Endodermal cell (in vitro differentiated cells): ENCODE measurements at places on chromosomes 2 and 18. TPM values are rescaled to one million over a fixed set of nuclear protein-coding genes. Genes with fewer than 3 reads are reported as not detected.
A peak's percentile ranks its signal among the peaks of the same experiment; 100 is the strongest.

DNA sequence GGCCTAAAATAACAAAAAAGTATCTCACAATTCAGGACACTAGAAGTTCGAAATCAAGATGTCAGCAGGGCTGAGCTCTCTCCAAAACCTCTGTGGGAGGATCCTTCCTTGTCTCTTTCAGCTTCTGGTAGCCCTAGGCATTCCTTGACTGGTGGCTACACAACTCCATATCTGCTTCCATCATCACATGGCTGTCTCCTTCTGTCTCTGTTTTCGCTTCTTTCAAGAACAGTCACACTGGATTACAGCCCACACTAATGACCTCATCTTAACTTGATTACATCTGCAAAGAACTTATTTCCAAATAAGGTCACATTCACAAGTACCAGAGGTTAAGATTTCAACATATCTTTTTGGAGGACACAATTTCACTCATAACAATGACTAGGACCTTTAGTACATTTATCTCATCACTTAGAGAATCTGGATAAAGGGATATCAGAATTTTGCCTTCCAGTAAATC lies 275.2 kb downstream of the IRS1 start:
- no peak for DNase-seq

GRCh38 chr2:217933617-217933993 lies 69.2 kb downstream of the TNS1 start:
- DNase-seq, result no peak

DNA sequence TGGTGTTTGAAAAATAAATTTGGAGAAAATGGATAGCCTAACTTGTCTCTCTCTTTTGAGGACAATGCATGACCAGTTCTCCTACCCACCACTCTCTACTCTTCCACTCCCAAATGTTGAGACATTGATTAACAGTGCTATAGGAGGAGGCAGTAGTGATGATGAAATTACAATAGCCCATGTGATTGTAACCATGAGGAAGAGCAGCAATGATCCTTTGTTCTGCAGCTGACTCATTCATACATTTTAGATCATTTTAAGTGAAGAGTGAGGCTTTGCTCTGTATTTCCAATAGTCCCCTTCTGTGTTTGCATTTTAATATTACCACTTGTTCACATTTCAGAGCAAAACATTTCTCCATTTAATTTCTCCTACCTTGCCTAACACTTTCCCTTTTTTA lies 592.3 kb downstream of the THSD7B start:
- DNase-seq, result no peak

GRCh38 chr2:15733867-15734673 lies 142.4 kb downstream of the DDX1 start:
- peak; percentile 24 for DNase-seq

DNA sequence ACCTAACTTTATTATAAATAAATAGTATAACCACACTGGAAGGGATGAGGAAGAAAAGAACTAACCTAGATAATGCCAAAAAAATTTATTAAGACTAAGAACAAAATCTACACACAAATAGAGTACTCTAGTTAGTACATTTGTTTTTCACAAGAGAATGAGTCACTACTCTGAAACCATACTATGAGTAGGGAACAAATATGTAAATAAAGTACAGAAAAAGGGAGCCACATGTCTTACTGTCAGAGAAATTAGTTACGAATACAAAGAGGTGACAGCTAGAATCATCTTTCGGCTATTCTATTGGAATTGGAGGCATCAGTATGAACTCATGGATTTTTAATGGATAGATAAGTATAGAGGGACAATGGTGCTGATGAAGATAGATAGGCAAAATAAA lies 150.5 kb downstream of the COPS8 start:
- DNase-seq, result no peak

GRCh38 chr2:120290737-120291136 lies 38.1 kb downstream of the RALB start:
- no peak for DNase-seq

- no peak for DNase-seq
Measured at GRCh38 chr2:134446383-134447017, 192.6 kb downstream of the MGAT5 start.

DNA sequence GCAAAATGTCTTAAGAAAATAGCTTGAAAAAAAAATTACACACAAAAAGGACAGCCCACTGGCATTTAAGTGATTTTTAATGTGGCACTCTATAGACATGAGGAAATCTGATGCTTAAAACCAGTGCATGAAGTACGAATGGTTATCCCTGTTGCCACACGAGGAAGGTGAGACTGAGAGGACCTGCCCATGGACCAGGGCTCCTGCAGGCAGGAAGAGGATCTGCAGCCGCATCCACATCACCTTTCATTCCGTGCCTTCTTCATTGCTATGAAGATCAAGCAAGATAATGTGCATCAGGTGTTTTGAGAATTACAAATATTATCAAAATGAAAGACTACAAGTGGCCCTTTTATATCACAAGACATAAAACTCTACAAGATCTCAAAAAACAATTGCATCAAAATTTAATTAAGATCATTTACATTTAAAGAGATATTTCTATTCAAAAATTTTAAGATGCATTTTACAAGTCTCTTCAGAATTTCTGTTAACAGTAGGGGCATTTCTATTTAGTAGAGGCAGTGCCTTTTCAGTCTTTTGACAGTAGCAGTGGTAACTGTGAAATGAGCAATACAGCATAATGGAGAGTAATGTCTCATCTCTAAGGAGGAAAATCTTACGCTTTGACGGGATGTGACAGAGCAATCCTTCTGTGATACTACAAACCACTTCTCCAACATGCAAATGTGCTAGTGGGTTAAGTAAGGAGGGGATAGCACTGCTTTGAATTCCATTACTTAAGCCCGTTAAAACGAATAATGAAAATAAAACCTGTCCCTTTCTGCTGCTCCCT lies 83.4 kb downstream of the SLC5A7 start:
- peak; percentile 60 for DNase-seq

DNA sequence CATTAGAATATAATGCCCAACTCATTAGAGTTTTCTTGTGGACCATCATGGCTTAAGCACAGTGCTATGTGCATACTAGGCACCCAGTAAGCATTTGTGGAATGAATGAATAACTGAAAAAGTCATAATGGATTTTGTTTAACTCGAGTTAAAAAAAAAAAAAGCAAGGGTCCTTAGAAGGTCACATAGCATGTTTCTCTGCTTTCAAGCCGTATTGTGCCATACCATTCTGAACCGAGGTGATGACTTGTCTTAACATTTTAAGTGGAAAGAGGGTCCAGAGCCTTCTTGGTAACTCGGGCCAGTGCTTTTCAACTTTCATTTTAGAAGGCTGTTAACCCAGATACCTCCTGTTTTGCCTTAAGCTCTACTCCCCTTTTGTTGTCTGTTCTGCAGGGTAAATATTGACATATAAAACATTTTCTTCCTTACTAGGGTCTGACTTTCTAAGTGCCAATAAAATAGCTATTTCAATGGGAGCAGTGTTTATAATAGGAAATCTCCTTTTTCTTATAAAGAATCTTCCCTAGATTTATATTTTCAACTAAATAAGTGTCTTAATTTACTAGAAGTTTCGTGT lies 787 bp upstream of the ADGRF3 start:
- DNase-seq, result no peak

DNA sequence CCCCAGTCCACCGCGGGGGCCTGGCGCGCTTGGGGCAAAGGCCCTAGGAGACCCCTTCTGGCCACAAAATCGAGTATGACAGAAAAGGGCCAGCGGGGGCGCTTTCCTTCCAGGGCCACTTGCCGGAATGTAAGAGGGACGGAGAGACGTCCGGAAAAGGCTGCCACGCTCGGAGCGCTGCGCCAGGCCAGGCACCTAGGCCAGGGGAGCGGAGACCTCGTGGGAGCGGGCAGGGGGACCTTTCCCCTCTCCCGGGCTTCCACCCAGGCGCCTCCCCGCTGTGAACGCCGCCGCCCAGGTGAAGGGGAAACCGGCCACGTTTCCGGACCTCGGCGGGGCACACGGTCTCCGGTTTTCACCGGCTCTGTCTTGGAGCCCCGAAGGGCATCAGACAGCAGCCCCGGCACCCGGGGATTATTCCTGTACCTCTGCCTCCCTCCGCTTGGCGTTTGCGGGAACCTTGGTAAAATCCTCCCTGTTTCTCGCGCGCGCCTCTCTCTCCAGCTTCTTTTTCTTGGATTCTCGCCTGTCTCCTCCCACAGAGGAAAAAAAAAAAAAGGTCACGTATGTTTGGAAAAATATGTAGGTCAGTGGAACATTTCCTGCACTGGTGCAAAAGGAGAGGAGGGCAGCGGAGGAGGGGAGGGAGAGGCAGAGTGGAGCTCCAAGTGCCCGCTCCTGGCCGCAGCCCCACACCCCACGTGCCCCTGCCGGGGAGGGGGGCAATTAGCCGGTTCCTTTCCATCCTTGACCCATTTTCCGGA lies 1.2 kb upstream of the NPAS2 start:
- DNase-seq, result peak; percentile 90

DNA sequence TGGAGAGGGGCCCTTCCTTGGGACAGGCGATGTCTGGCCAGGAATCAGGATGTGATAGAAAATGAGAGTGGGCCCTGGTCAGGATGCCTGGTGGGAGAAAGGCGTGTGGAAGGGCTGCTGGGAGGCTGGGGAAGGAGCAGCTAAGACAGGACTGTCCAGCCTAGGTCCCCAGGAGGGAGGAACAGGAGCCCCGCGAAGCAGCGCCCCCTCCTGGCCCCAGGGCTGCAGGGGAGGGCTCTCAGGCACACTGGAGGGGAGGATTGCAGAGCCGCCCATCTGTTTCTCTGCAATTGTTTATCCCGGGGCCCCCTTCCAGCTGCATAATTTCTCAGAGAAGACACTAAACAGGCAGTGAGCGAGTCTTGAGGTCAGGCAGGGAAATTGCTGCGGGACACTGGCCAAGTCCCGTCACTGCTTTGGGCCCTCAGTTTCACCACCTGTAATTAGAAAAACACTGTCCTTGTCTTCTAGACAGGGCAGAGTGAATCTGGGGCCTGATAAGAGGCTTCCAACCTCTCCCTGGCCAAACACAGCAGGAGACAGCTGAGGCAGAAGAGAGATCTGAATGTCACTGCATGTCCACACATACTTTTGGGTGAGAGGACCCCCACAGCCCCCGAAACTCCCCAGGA lies 3.9 kb upstream of the NPPC start:
- peak; percentile 89 for DNase-seq

DNA sequence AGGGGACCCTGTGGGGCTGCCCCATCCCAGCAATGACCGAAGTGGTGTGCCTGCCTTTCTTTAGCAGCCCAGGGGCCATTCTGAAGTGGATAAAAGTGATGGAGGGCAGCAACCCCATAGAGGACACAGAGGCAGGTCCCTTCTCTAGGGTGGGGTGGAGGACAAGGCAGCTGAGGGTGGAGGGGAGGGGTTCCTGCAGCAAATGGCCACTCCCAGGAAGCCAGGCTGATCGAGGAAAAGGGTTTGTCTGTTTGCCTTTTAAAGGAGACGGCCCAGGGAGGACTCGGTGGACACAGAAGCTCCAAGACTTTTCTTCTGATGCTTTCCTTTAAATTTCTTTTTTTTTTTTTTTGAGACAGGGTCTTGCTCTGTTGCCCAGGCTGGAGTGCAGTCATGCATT lies 272.8 kb downstream of the TWIST2 start:
- no peak for DNase-seq

DNA sequence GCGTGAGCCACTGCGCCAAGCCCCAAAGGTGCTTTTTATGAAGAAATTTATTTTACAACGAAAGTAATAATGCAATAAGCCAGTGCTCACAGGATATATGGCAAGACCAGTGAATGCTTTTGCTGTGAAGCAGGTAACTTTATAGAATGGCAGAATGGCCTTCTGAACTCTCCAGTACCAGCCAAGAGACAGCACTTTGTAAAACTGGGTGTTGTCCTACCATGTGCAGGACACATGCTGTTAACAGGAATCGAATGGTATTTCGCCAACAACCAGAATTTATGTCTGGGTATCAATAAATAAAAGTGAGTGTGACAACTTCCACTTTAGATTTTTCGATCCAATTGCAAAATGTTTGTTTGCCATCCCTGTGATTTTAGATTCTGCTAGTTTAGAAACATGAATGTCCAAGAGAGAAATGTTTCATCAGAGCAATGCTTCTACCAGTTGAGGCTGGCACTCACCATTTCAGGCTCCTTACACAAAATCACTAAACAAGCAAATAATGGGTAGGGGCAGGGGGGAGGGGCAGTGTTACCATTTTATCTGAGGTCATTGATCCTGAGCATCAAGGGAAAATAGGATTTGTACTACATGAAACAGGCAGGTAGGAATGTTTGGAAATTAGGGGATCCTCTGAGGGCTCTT lies 95.9 kb downstream of the ATL2 start:
- DNase-seq, result no peak

- DNase-seq, result no peak
Measured at GRCh38 chr18:25953111-25953510, 137.3 kb downstream of the SS18 start.

DNA sequence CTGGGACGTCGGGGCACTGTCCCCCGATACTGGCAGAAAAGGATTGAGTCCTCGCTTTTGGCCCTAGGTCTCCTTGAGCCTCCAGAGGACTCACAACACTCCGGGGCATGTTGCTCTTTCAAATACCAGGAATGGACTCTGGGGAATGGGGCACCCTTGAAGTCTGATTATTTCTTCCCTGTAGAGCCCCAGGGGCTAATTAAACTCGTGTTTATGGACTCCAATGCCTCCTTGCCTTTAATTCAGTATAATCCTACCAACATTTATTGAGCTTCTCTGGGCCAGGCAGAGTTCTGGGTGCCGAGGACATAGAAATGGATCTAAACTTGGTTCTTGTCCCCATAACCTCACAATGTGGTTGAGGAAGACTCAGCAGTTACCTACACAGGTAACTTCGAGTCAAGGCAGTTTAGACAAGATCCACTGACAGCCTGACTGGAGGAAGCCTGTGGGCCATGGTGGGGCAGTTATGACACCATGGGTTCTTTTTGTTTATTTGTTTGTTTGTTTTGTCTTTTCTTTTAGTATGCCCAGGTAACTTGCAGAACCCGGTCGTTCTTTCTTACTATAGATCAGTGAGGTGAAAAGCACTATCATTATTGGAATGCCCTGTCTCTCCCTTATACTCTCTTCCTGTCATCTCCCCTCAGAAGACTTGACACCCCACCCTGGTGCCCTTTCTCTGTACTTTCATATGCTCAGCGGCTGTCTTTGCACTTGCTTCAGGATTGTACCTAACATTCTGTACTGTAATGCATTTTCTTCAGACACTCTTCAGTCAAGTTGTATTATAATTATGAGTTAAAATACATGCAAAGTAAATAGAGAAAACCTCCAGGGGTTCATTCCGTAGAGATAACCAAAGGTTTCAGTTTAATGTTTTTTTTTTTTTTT lies 3.2 kb downstream of the CFLAR start:
- no peak for DNase-seq

Gene CLEC4F
- not detected in 3 replicates for total RNA-seq

Gene CNGA3
- 0.16 and 0.33 TPM in 2 replicates for total RNA-seq

Gene GALNT14
- 1.4 to 2.0 TPM (median 1.4 TPM) in 3 replicates for total RNA-seq

Gene IL1R2
- total RNA-seq, result not detected in 2 replicates

Gene LOXHD1
- total RNA-seq, result 1.1 and 2.1 TPM in 2 replicates

Gene LRATD1
- 0.95 and 1.1 TPM in 2 replicates for total RNA-seq

Gene TRAPPC8
- total RNA-seq, result 49.0 and 50.7 TPM in 2 replicates

Gene CPS1
- total RNA-seq, result 26.5 to 31.2 TPM (median 29.4 TPM) in 3 replicates
